ENCODE measurements at places on chromosomes 16 and 17. TPM values are rescaled to one million over a fixed set of nuclear protein-coding genes. Genes with fewer than 3 reads are reported as not detected.

Gene TBC1D3
- total RNA-seq: not detected

DNA sequence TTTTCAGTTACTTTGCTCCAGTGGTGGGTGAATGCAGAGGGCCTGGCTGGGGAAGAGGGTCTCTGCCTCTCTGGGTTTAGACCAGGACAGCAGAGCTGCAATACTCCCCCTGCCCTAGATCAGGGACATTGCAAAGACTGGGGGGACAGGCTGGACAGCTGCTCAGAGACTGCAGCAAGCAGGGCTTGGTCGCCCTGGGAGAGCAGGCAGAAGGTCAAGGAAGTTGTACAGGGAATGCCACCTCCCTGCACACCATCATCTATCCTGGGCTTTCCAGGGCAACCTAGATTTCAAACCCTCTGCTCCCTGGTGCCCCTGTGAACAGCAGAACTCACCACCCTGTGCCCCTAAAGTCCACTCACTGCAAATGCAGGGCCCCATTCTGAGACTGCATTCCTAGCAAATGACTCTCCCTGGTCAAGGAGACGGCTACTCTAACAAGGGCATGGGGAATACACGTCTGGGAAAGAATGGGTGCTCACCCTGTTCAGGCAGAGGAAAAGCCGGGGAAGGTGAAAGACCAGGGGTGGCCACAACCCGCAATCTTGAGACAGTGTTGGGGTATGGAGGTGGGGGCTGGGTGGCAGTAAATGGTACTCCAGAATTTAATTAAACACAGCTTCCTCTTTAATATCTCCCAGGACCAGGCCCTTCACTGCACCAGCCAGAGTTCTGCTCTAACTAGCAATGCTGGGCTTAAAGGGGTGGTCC, 1.0 kb downstream of the KIFC3 start:
- peak; percentile 76 for DNase-seq

Gene KRT16
- 0.88 TPM for total RNA-seq

GRCh38 chr17:68821860-68822696, 133.1 kb downstream of the ABCA8 start:
- DNase-seq: peak; percentile 94

Gene MKS1
- total RNA-seq: 15.7 TPM

Gene IL17C
- not detected for total RNA-seq

DNA sequence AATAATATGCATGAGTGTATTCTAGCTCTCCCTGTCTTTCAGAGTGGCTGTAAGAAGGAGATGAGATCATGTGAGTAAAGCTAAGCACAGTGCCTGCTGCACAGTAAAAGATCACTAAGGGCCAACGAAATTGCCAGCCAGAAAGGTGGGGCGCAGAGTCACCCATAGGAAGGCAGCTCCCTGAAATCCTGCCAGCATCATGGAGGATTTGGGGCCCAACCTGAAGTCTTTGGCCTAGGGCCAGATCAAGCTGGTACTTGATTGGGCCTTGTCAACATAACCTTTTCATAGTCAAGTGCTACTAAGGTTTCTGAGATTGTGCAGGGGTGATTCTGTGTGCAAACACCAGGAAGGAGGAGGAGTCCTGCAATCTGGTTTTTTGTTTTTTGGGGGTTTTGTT, 16.5 kb downstream of the SCNN1B start:
- DNase-seq: no peak

- no peak for DNase-seq
These were observed 63.8 kb downstream of the SMPD3 start for GRCh38 chr16:68384288-68385161.

- DNase-seq: no peak
These were observed 110.2 kb upstream of the ZNF750 start for GRCh38 chr17:82949984-82950383.

Gene CCDC144A
- total RNA-seq: 0.12 TPM

Gene TSNAXIP1
- not detected for total RNA-seq

- peak; percentile 26 for DNase-seq
These were observed 54.5 kb upstream of the MRC2 start for GRCh38 chr17:62572888-62573401.

DNA sequence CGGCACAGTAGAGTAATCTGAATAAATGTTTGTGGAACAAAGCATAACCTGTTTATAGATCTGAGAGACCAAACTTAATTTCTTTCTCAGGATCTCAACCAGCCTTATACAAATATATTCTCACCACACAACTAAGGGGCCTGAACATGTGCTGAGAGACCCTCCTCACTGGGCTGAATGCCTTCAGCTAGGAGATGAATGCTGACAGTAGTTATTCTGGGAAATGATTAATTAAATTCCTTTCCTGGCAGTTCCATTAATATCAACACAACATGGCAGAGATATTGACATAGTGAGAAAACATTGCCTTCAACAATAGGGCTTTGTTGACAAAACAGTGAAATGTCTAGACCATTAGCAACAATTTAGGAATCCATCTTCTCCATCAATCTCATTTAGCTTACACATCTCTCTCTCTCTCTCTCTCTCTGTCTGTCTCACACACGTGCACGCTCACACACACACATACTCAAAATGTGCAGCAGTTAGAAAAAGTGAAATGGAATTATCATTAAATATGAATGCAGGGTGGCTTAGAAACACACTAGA, 780.8 kb upstream of the CDH8 start:
- no peak for DNase-seq

GRCh38 chr16:54453871-54454270, 167.3 kb upstream of the IRX3 start:
- no peak for DNase-seq

DNA sequence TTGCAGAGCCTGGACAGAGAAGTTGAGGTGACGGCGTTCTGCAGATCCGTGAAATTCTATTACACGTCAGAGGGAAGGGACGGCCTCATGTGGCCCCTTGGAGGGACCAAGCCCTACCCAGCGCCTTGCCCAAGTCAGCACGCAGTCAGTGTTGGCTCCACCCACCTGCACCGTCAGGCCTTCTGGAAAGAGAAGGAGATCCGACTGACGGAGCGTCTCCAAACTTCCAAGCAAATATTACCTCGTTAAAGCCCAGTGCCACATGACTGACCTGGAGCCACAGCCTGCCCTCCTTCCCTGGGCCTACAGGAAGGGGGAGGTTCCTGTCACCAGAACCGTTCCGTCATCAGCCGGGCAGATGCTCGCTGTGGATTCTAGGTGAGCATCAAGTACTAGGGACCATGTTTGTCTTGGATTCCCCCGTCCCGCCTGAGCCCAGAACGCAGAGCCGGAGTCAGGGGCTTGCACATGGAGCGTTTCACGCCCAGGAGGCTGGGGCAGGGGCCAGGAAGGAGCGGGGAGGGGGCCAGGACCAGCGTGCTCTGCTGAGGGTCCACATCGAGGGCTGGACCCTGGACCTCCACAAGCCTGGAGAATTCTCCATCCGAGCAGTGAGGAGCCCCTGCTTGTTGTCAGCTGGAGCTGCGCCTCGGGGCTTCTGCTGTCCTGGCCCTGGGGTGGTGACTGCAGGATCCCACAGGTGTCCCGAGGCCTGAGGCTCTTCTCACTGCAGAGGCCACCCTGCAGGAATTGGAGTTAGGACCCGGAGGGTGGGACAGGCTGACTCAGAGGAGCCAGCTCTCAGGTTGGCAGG, 22.6 kb upstream of the METRNL start:
- DNase-seq: peak; percentile 44

GRCh38 chr17:55842405-55843158, 91.7 kb downstream of the PCTP start:
- DNase-seq: no peak

GRCh38 chr17:3657874-3658783, 10.2 kb downstream of the TAX1BP3 start:
- DNase-seq: no peak

DNA sequence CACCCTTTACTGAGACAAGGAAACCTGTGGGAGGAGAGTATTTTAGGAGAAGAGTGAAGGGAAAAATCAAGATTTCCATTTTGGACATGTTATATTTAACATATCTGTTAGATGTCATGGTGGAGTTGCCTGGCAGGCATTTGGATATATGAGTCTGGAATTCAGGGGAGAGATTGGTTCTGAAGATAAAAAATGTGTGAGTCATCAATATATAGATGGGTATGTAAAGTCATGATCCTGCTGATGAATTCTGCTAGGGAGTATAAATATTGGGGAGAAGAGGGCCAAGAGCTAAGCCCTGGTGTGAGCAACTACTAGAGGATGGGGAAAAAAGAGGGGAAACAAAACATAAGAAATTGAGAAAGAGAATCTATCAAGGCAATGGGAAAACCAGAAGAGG, 151.3 kb upstream of the SOX9 start:
- no peak for DNase-seq

DNA sequence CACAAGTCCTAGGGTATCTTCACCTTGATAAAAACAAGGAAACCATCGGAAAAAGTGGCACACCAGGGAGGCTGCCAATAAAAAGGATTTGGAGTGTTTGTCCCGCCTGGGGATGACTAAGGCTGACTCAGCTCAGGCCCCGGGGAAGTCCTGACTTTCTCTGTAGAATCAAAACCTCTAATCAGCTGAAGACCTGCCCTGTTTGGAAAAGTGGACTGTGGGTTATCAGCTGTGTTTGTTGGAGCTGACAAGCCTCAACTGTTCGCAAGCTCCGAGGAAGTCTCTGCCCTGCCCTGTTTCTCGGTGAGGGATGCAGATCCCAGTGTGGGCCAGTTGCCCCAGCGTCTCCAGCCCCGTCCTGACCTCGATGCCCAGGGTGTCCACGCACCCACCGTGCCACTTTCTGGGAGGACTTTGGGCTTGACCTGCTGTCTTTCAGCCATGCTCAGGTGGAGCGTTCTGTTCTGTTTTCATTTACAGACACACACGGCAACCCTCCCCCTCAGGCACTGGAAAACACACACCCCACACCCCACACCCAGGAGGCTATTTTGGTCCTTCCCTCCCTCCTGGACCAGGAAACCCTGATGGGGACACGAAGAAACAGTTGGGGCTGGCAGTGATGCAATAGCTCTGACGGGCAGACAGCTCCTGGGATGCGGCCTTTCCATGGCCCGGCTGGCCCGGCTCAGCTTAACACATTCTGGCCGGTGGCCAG, 27.6 kb upstream of the PITPNA start:
- peak; percentile 92 for DNase-seq

DNA sequence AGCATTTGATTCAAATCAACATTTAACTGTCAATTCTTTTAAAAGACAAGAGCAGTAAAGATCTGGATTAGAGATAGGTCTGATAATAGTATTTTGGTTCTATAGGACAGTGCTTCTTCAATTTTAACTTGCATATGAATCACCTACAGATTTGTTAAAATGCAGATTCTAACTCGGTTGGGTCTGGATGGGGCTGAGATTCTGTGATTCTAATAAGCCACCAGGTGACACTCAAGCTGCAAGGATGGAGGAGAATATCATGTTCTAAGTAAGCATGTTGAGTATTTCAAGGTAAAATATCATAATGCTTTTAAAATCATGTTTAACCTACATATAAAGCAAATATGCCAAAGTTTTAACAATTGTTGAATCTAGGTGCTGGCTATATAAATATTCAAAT, 15.8 kb downstream of the TSPOAP1 start:
- DNase-seq: no peak

GRCh38 chr17:67671493-67671892, 46.2 kb upstream of the NOL11 start:
- no peak for DNase-seq

Gene BCAR1
- 19.7 TPM for total RNA-seq

- DNase-seq: no peak
These were observed 802 bp upstream of the TOB1 start for GRCh38 chr17:50866950-50867362.

- no peak for DNase-seq
These were observed 590.1 kb downstream of the WWOX start for GRCh38 chr16:78689536-78689935.

Gene GGA3
- total RNA-seq: 8.4 TPM

Gene RCVRN
- total RNA-seq: 0.36 TPM

GRCh38 chr17:50180111-50180510, 14.3 kb downstream of the SGCA start:
- no peak for DNase-seq

DNA sequence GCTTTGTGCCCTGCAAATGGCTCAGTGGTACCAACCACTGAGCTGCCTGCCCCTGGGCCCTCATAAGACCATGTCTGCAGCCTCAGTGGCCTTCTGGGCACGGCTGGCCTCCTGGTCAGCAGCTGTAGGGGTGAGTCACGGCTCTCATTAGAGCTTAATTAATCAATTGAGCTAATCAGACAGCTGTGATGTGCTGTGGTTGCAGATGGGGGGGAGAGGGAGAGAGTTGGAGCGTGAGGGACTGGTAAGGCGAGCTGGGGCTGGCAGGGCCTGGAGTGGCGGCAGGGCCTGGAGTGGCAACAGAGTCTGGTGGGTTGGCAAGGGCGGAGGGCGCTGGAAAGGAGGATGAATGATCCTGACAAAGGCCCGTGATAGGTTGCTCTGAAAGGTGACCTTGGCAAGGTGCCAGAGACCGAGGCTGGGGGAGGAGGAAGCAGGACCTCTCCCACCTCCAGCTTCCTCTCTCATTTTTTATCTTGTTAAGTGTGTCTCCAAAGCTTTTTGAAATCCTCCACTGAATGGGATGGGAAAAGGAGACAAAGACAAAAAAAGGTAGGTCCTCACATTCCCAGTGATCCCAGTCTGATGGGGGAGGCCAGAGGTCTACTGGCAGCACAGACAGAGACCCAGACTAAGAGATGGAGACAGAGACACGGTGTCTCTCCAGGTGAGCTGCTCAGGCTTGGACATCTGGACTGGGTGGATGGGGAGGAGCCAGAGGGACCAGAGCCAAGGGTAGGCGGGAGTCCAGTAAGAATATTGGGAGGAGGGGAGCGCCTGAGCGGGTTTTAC, 41.6 kb downstream of the DCAKD start:
- DNase-seq: no peak

Gene CHRNE
- not detected for total RNA-seq

DNA sequence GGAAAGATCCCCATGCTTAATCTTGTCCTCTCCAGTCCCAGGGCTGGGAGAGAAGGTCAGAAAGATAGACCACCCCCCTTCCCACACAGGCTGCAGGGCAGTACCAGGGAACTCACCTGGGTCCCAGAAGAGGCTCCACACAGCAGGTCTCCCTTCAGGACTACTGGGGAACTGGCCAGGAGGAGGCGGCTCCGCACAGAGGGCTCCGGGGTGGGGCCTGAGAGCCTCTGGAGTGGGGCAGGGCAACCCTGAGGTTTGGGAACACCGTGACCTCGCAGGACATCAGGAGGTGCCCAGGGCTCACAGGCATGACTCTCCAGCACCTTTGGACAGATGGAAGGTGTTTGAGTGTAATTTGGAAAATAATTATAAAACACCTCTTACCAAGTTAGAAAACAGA, 11.0 kb downstream of the ABCA3 start:
- no peak for DNase-seq

Gene GCGR
- total RNA-seq: not detected

GRCh38 chr16:82782715-82783251, 156.0 kb downstream of the CDH13 start:
- no peak for DNase-seq

Gene LIG3
- total RNA-seq: 27.9 TPM

Gene KRTAP3-2
- not detected for total RNA-seq

GRCh38 chr17:41702712-41703111, 9.4 kb upstream of the GAST start:
- DNase-seq: no peak

Measured in RPMI7951 (cell line).